Stimulated activated CD4-positive, alpha-beta T cell treated with anti-CD3 and anti-CD28 coated beads, Interleukin-1b, Interleukin-23, amount 100 ng/mL, for 4 hours (primary cell): ENCODE measurements at places on chromosomes 6 and 20.

- no peak for DNase-seq
Observed at GRCh38 chr6:71280701-71281100, 7.9 kb upstream of the OGFRL1 start.

GRCh38 chr20:40561187-40561586 is 127.8 kb downstream of the MAFB start:
- no peak for DNase-seq

- no peak for DNase-seq
Observed at GRCh38 chr20:15610787-15611186, 962.5 kb downstream of the KIF16B start.

GRCh38 chr6:130932438-130932837 is 105.2 kb downstream of the SMLR1 start:
- no peak for DNase-seq

DNA sequence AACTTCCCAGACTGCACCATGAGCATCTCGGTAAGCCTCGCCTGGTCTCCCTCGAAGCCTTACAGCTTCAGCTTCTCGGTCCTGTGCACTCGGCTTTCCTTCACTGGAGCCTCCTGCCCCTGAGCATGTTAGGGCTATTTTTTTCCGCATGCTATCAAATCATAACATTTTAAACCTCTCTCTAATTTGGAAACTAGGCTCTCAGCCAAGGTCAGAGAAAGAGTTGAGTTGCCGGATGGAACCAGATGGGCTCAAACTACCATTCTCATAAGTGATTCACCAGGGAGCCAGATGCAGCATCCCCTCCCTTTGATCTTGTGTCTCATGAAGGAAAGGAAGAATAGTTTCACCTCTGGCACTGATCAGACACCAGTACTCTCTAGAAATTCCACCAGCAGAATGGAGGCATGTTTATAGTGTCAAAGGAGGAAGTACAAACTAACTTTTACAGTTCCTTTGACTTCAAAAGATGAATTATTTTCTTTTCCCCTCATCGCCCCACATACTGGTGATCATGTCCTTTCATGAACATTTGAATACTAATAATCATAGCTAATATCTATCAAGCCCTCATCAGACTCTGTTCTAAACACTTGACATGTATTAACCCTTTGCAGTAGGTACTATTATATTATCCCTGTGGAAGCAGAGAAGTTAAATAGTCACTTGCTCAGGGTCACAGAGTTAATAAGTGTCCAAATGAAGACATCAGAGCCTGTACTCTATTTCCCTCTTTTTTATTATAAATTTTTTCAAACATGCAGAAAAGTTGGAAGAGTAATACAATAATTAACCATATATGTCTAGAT is 46.7 kb downstream of the MAP1LC3A start:
- DNase-seq = no peak

DNA sequence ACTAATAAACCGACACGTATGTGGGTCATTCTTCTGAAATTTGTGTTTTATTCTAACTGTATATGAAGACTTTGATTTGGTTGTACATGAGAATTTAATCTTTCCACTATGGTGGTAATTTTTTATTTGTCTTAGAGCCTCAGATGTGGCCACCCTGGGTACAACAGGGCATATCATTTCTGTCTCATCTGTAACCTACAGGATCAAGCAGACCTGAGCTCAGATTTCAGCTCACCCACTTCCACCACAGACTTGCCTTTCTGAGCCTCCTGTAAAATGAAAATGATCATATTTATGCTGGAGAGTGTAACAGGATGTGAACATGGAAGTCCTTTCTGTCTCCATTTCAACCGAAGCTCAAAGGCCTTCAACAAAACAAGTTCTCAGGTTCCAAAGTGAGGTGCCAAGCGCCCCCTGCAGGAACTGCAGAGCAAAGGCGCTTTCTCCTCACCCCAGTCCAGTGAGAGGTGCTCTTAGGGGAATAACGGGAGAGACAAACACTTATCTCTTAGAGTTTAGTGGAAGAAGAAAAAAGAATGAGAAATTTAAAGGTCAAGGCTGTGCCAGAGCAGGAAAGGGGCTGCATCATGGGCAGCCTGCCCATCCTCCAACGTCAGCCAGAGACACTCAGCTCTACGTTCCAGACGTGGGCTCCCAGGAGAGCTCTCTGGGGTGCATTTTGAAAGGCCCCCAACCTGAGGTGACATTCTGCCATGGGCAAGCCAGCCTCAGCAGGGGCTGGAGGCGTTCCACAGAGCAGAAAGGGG is 23.0 kb upstream of the CD24 start:
- DNase-seq = peak; percentile 32

GRCh38 chr6:31737315-31737990 is 1.1 kb upstream of the CLIC1 start:
- DNase-seq = no peak

- DNase-seq = no peak
Observed at GRCh38 chr20:62860391-62860923, 1.2 kb downstream of the TCFL5 start.

DNA sequence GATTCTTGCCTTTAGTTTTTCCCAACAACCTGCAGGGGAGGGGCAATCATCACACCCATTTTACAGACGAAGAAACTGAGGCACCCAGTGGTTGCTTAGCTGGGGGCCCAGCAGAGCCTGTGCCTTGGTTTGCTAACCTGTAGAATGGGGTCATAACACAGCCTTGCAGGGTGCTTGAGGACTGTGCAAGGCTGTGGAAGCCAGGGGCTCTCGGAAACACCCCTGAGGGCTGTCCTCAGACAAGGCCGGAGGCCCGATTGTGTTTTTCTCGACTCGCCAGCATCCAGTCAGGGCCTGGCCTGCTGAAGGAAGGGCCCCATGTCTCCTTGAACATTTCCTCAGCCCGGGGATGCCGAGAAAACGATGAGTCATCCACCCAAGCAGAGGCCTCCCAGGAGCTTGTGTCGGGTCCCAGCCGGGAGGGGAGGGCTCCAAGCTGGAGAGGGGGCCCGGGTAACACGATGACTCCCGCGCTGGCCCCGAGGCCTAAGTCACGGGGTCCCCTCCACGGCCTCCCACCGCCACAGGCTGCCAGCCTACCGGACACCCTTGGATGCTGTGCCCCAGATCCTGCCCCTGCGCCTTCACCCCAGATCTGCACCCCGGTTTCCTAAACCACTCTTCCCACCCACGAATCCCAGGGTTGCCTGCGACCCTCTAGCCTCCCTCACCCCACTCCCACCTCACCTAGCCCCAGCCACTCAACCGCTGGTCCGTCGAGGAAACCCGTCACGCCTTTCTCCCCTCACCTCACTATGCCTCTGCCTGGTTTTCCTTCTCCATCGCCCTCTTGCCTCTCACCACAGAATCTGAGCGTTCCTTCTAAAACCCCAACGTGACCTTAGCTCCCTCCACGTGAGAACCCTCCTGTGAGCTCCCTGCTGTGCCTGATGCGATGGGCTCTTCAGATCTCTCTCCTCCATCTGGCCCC is 10.6 kb downstream of the NOL4L start:
- DNase-seq = no peak

DNA sequence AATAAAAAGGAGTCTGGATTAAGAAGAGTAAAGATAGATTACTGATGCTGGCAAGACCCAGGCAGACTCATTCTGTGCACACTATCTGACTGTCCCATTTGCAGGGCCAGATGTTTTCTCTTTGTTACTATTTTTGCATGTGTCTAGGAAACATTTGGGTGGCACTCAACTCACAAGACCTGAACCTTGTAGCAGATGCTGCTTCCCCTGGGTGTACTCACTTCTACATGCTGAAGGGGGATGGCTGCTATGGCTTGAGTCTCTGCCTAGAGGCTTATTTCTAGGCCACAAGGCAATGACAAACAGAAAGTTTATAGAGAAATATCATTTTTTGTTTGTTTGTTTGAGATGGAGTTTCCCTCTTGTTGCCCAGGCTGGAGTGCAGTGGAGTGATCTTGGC is 351.4 kb downstream of the FOXA2 start:
- DNase-seq = no peak

DNA sequence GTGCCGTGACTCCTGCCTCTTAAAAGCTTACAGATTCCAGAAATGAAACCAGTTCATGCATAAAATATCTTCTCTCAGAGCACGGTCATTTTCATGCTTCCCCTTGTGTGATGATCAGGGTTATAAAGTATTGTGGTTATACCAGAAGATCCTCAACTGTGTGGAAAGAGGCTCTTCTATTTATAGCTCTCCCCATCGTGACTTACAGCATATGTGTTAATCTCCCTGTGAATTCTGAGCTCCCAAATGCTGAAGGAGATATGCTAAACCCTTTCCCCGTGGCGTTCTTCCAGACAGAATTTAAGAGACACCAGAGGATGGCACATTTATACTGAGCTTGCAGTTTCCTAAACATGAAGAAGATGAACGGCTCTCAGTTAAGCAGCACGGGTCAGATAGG is 158.8 kb downstream of the CDH26 start:
- no peak for DNase-seq

- DNase-seq = no peak
Observed at GRCh38 chr6:75098709-75099108, 107.1 kb downstream of the COL12A1 start.

DNA sequence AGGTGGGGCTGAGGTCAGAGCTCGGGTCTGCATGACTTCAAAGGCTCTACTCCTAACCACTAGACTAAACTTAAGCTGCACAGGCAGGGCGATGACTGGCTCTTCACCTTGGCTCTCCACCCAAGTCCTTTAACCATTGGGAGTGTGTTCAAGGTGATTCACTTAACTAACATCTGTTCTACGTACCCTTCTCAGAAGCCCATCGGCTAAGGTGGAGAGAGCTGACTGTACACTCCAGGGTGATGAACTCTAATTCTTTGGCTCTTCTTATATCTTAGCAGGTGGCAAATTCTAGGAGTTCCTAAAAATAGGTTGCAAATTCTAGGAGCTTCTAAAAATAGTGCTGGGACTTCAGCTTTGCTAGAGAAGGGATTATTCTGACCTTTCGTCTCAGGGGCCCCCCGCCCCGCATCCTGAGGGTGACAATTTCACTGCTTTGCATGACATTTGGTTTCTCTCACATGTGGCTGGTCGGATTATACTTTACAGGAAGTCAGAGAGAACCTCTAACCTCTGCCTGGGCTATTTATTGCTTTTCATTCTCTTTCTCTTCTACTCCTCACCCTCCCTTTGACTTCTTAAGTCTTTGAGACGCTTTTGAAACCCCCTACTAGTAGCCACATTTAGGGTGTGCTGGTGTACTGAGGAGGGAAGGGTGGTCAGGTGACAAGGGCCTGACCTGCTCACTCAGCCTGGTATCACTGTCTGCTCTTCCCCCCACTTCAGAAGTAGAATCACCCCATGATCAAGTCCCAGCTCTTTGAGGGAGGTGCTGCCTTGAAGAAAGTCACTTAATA is 55.5 kb downstream of the PRDM1 start:
- peak; percentile 31 for DNase-seq

DNA sequence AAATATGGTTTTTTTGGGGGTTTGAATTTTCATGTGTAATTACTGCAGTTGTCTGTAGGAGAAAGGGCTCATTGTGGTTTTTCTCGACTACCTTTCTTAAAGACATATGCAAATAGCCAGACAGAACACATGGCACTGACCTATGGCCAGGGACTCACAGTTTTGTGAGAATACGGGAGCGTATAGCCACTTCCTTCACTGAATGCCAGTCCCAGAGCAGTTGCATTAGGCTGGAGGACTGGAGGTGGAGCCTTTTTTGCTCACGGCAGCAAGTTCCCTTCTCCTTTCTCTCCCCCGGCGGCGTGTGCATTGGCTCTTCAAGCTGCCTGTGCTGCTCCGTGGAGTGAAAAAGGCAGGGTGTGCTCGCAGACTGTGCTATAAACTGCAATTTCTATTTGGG is 114.9 kb downstream of the AKAP7 start:
- no peak for DNase-seq

- peak; percentile 9 for DNase-seq
Observed at GRCh38 chr6:145814035-145814500, 527 bp downstream of the FBXO30 start.

GRCh38 chr6:72650081-72650745 is 28.3 kb downstream of the KCNQ5 start:
- no peak for DNase-seq

- DNase-seq = no peak
Observed at GRCh38 chr6:41492261-41492891, 53.8 kb upstream of the FOXP4 start.

GRCh38 chr20:36773107-36773596 is 411 bp downstream of the DSN1 start:
- DNase-seq = no peak

DNA sequence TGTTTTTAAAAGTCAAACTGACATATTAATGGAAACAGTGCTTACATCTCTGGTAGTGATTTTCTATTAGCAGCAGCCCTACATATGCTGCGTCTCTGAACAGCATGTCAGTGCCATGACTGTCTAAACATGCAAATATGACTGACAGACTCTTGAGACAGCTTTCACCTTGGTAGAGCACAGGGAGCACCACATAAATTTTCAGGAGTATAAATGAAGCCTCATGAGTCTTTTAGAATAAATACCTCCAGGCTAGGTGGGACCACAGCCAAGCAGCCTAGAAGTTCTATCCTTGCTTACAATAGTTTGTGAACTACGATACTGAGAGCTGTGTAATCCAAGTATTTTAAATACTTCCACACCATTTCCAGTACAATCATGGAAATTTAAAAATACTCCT is 410.7 kb upstream of the RUNX2 start:
- DNase-seq = no peak

DNA sequence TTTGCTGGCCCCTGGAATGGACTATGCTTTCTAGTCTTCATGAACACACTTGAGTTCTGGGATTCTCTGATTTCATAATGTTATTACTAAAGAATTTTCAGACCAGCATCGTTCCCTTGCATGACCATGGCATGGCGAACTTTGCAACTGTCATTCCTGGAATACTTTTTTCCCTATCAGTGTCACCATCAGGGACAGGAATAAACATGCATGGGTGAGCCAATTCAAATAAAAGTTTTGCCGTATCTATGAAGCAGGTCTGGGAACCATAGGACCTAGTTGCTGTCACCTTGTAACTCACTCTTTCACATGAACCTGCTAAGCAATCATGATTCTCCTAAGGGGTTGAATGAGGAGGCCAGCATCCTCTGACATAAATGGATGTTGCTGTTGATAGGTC is 68.2 kb upstream of the AGPAT4 start:
- no peak for DNase-seq

DNA sequence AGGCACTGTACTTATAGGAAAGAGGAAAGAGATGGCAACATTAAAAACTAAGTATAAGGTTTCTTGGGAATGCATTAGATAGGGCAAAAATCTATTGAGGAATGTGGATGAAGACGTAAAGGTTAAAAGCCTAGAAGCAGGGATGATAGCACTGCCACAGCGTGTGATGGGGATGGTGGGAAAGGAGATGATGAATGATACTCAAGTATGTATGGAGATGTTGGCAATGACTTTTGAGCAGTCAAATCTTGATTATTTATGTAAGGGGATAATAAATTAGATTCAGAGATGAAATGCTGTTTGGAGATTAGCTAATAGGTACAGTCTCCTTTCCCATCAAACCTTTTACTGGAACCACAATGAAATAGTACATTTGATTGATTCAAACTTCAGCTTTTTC is 432.8 kb downstream of the GRIK2 start:
- no peak for DNase-seq

GRCh38 chr6:7500752-7501282 is 40.7 kb upstream of the DSP start:
- DNase-seq = no peak
